Stimulated activated CD8-positive, alpha-beta memory T cell treated with anti-CD3 and anti-CD28 coated beads, Interleukin-7, amount 100 ng/mL, for 1 hour (primary cell): ENCODE measurements at places on chromosomes 3 and 15.

GRCh38 chr15:77493324-77493907, 72.7 kb downstream of the HMG20A start:
- no peak for DNase-seq

- DNase-seq = no peak
These were observed 15.9 kb upstream of the GREM1 start for GRCh38 chr15:32701863-32702262.

GRCh38 chr3:45659661-45660566, 29.3 kb upstream of the SACM1L start:
- DNase-seq = no peak

DNA sequence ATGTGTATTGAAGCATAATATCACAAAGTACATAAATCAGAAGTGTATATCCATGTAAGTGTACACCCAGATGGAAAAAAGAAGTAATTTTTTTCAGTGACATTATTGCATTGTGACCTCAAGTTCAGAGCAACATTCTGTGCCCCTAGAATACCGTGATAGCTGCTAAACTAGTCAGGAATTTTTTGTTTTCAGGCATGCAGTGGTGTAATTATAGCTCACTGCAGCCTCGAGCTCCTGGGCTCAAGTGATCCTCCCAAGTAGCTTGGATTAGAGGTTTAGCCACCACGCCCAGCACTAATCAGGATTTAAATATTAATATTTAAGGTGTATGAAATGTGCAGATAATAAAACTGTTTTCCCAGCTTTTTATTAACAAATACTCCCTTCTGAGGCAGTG, 25.5 kb downstream of the SEC62 start:
- DNase-seq = no peak

DNA sequence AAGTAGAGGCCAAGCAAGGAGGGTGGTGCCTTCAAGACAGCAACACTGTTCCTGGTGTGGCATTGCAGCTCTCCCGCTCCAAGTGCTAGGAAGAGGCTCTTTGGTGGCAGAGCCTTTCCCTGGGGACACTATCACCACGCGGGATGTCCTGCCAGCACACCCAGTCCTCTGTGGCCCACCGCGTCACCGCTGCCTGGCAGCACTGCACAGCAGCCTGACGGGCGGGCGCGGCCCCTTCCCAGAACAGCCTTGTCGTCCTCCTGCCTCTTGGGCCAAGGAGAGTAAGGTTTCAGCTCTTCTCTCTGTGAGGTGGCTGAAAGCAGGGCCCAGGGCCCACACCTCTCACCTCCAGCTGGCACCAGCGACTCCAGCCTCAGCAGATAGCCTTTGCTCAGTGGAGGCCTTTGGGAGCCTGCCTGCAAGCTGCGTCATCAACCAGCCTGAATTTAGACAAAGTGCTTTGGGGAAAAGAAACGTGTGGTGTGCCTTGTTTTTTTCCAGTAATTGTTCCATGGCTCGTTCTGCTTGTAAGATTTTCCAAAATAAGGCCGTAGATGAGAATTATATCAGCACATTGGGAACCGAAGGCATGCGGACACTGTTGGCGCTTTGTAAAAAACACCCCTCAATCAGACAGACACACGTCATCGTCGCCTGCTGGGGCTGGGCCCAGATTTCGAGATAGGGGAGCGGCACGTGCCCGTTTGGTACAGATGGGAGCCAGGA, 65.0 kb downstream of the AAGAB start:
- DNase-seq = no peak

GRCh38 chr3:169759256-169759655, 5.6 kb downstream of the TERC start:
- no peak for DNase-seq

GRCh38 chr3:185715091-185715490, 109.8 kb downstream of the IGF2BP2 start:
- no peak for DNase-seq
